ENCODE measurements at places on chromosomes 6 and 20. TPM values are rescaled to one million over a fixed set of nuclear protein-coding genes. Genes with fewer than 3 reads are reported as not detected.
A peak's percentile ranks its signal among the peaks of the same experiment; 100 is the strongest.

DNA sequence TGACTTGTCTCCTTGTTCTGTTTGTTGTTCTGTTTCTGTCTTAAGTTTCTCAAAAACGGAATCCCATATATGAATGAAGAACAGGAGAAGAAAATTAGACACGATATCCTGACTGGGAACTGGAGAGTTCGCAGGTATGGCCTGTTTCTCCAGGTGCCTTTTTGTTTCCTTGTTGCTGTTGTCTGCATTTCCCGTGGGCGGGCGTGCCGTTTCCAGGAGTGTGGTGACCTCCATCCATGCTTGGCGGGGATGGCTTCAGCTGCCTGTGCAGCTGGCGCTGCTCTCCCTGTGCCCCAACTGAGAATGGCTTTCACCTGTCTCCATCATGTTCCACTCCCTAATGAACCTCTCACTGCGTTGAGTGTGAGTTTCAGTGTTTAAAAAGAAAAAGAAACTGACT lies 4.4 kb downstream of the PNLDC1 start:
- DNase-seq, result no peak
- H3K27ac ChIP-seq, result no peak overlapping the region
- no peak overlapping the region for H3K4me3 ChIP-seq
- no peaks in the 10 kb centered on the region for H3K27me3 ChIP-seq
- no peaks in the 10 kb centered on the region for H3K4me1 ChIP-seq

SH3BGRL2 gene
- 5.8 TPM for total RNA-seq

DNA sequence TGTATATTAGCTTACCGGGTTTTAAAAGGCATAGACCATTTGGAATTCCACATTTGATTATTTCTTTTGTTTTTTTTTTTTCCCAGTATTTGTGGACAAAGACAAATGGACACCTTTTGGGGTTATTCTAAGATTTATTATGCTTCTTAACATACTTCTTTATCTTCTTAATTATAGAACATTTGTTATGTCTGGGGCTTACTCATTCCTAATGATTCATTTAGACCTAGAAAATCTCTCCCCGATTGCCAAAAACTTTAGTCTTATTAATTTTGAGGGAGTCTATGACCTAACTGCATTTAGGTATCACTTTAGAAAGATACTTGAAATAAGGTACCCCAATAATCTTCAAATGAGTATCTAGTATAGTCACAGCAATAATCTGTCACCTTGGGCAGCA lies 170.7 kb upstream of the PREP start:
- H3K27ac ChIP-seq, result no peak overlapping the region
- no peaks in the 10 kb centered on the region for H3K4me1 ChIP-seq
- H3K4me3 ChIP-seq, result no peak overlapping the region
- DNase-seq, result no peak
- no peaks in the 10 kb centered on the region for H3K36me3 ChIP-seq

- no peaks in the 10 kb centered on the region for H3K27me3 ChIP-seq
- peak overlapping the region; percentile 21 for H3K27ac ChIP-seq
- no peak overlapping the region for H3K4me3 ChIP-seq
Observed at GRCh38 chr6:109304284-109305015, 77.8 kb downstream of the CD164 start.

GRCh38 chr20:57662456-57663240 lies 42.4 kb upstream of the ZBP1 start:
- no peak overlapping the region for H3K27ac ChIP-seq
- peaks cover 11% of the 10 kb centered on the region for H3K36me3 ChIP-seq
- H3K4me1 ChIP-seq, result peaks cover 31% of the 10 kb centered on the region
- DNase-seq, result peak; percentile 10
- no peak overlapping the region for H3K4me3 ChIP-seq
- H3K27me3 ChIP-seq, result no peaks in the 10 kb centered on the region

GRCh38 chr6:44373051-44373450 lies 14.5 kb upstream of the CDC5L start:
- H3K4me3 ChIP-seq, result no peak overlapping the region
- H3K27me3 ChIP-seq, result peaks cover 12% of the 10 kb centered on the region
- no peak overlapping the region for H3K27ac ChIP-seq
- H3K4me1 ChIP-seq, result no peaks in the 10 kb centered on the region
- no peaks in the 10 kb centered on the region for H3K36me3 ChIP-seq

STX7 gene
- total RNA-seq, result 48.4 TPM

ESR1 gene
- 1.6 TPM for total RNA-seq

- no peak overlapping the region for H3K27ac ChIP-seq
- H3K27me3 ChIP-seq, result no peaks in the 10 kb centered on the region
- no peak for DNase-seq
- no peaks in the 10 kb centered on the region for H3K36me3 ChIP-seq
Observed at GRCh38 chr6:2166717-2167116, 78.7 kb downstream of the GMDS start.

HS3ST5 gene
- not detected for total RNA-seq

GRCh38 chr6:6901205-6901719 lies 206.5 kb upstream of the RREB1 start:
- no peaks in the 10 kb centered on the region for H3K27me3 ChIP-seq
- H3K27ac ChIP-seq, result no peak overlapping the region
- DNase-seq, result no peak
- H3K4me3 ChIP-seq, result no peak overlapping the region
- no peaks in the 10 kb centered on the region for H3K36me3 ChIP-seq
- no peaks in the 10 kb centered on the region for H3K4me1 ChIP-seq

DNA sequence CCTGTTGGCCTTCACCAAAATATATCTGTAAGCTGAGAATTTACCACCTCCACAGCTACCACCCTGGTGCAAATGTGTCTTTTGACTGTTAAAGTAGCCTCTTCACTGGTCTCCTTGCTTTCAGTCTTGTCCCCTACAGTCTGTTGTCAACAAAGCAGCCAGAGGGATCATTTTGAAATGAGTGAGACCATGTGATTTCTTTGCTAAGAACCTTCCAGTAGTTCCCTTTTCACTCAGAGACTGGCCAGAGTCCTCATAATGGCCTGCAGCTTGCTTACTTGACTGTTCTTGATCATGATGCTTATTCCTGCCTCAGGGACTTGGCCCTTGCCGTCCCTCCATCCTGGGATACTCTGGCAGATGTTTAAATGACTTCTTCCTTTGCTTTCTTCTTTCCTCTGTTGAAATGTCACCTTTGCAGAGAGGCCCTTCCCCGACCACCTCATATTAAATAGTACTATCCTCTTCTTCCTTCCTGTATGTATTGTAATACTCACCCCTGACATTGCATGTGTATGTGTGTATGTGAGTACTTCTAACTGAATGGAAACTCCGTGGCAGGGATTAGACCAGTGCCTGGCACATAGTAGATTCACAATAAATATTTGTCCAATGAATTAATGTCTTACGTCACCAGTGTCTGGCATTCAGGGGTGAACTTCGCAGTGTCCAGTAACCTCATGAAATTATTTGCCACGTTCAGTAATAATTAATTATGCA lies 5.0 kb downstream of the MANBAL start:
- DNase-seq, result no peak
- no peaks in the 10 kb centered on the region for H3K27me3 ChIP-seq
- peak overlapping the region; percentile 7 for H3K27ac ChIP-seq

DNA sequence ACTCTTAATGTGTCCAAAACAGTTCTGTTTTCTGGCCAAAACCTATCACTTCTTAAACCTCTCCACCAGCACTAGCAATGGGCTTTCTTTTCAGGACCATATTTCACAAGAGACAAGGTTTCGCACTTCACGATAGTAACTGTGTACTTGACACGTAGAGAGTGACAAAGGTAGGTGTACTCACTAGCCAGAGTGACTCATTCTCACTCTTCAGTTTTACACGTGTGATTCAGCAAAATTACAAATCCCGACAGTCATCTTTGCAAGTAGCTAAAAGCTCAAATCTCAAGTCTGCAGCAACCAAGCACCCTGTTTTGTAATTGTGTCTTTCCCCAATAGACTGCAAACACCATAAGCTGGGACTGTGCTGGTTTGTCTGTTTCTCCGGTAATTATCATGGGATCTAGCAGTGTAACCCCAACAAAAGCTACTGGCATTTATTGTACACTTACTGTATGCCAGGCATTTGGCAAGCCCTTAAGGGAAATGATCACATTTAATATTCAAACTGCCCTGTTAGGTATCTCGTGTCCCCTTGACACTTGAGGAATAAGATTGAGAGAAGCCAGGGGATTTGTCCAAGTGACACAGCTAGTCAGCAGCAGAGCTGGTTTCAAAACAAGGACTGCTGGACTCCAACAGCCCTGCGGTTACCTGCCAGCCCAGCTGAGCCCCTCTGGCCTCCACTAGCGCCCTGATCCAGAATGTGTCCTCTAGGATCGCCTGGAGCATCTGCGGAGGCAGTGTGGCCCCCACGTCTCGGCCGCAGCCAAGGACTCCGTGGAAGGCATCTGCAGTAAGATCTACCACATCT lies 9.9 kb downstream of the PCIF1 start:
- no peak overlapping the region for H3K4me3 ChIP-seq
- no peaks in the 10 kb centered on the region for H3K27me3 ChIP-seq
- DNase-seq, result no peak

- H3K27ac ChIP-seq, result peak overlapping the region; percentile 96
- H3K4me3 ChIP-seq, result peak overlapping the region; percentile 11
- no peaks in the 10 kb centered on the region for H3K27me3 ChIP-seq
- peaks cover 39% of the 10 kb centered on the region for H3K4me1 ChIP-seq
Observed at GRCh38 chr20:3041854-3042409, 1.5 kb upstream of the GNRH2 start.

DNA sequence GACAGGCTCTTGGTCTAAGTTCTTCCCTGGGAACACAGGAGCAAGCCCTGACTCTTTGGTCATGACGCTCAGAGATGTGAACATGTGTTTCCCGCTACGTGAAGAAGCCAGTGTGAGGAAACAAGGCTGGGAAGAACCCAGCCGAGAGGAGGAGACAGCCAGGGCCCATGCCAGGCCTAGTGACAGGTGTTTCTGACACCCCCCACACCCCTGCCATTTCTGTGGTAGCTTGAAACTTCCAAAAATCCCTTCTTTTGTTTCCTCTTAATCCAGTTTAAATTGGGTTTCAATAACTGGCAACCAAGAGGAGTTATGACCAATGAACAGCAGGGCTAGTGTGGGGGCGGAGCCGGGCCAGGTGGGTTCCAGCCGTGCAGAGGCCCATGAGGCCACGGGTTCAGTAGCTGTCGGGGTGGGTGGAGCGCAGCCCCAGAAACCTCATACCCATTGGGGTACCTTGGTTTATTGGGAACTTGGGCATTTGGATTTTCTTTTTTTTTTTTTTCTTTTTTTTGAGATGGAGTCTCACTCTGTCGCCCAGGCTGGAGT lies 33.5 kb downstream of the WRNIP1 start:
- no peak overlapping the region for H3K4me3 ChIP-seq
- H3K4me1 ChIP-seq, result peaks cover 32% of the 10 kb centered on the region
- DNase-seq, result no peak
- no peak overlapping the region for H3K27ac ChIP-seq

ZC2HC1B gene
- not detected for total RNA-seq

DNA sequence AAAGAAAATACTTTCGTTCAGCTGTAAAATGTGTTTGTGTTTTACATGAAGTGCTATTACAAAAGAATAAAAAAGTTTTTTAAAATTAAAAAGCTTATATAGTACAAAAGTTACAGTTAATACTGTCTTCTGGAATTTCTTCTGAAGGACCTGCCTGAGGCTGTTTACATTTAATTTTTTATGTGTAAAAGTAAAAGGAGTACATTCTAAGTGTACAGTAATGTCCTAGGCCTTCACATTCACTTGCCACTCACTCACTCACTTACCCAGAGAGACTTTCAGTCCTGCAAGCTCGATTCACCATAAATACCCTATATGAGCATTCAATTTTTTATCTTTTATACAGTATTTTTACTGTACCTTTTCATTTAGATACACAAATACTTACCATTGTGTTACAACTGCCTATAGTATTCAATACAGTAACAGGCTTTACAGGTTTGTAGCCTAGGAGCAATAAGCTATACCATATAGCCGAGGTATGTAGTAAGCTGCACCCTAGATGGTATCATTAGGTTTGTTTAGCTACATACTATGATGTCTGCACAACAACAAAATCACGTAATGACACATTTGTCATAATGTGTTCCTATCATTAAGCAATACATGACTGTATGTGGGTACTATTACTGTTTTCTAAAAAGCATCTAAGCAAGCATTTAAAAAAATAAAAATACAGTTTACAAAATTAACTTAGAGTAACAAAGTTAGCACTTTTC lies 33.0 kb downstream of the RNF146 start:
- H3K36me3 ChIP-seq, result no peaks in the 10 kb centered on the region
- H3K27ac ChIP-seq, result no peak overlapping the region
- H3K27me3 ChIP-seq, result no peaks in the 10 kb centered on the region
- H3K4me1 ChIP-seq, result peaks cover 33% of the 10 kb centered on the region

MUC21 gene
- total RNA-seq, result not detected

- no peak overlapping the region for H3K4me3 ChIP-seq
- H3K27ac ChIP-seq, result no peak overlapping the region
- H3K27me3 ChIP-seq, result no peaks in the 10 kb centered on the region
- H3K4me1 ChIP-seq, result peaks cover 55% of the 10 kb centered on the region
Observed at GRCh38 chr6:35253249-35253648, 6.3 kb upstream of the ZNF76 start.

- peak overlapping the region; percentile 87 for H3K27ac ChIP-seq
- peak overlapping the region; percentile 74 for H3K4me3 ChIP-seq
- no peaks in the 10 kb centered on the region for H3K36me3 ChIP-seq
- peaks cover 84% of the 10 kb centered on the region for H3K4me1 ChIP-seq
- no peak for DNase-seq
Observed at GRCh38 chr6:5999688-6000608, 6.8 kb downstream of the NRN1 start.

DNA sequence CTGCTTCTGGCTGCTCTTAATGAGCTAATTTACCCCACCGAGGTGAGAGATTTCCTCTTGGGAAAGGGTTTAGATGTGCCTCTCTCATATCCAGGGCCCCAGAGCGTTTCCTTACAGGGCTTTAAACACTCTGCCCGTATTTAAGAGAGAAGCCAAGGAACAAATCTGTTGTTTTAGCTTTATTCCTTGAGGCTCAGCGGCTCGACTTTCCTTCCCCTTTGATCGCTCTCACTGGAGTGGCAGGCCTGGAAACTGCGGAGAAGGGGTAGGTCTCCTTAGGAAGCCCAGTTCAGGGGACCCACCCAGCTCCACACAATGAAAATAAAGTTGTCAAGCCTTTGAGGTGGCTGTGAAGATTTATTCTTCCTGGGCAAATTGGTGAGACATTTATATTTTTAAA lies 132.0 kb upstream of the JAG1 start:
- H3K27ac ChIP-seq, result peak overlapping the region; percentile 72
- no peak for DNase-seq
- no peaks in the 10 kb centered on the region for H3K27me3 ChIP-seq
- H3K4me1 ChIP-seq, result peaks cover 22% of the 10 kb centered on the region

MLN gene
- total RNA-seq, result not detected

BACH2 gene
- 1.5 TPM for total RNA-seq

GPR63 gene
- total RNA-seq, result 1.0 TPM

- H3K4me1 ChIP-seq, result peaks cover 17% of the 10 kb centered on the region
- H3K4me3 ChIP-seq, result no peak overlapping the region
- DNase-seq, result no peak
- H3K36me3 ChIP-seq, result no peaks in the 10 kb centered on the region
- no peak overlapping the region for H3K27ac ChIP-seq
Observed at GRCh38 chr6:164040994-164041393, 626.5 kb downstream of the QKI start.

RFX6 gene
- not detected for total RNA-seq

RGS17 gene
- 0.16 TPM for total RNA-seq

LTB gene
- 0.25 TPM for total RNA-seq

- DNase-seq, result peak; percentile 54
- peaks cover 28% of the 10 kb centered on the region for H3K36me3 ChIP-seq
- H3K4me3 ChIP-seq, result no peak overlapping the region
- no peaks in the 10 kb centered on the region for H3K27me3 ChIP-seq
- H3K27ac ChIP-seq, result peak overlapping the region; percentile 89
- H3K4me1 ChIP-seq, result peaks cover 70% of the 10 kb centered on the region
Observed at GRCh38 chr20:41178904-41179432, 41.6 kb downstream of the PLCG1 start.

All from left ventricle myocardium inferior (tissue), 1 donor.